ENCODE measurements at places on chromosomes 7 and 10.

DNA sequence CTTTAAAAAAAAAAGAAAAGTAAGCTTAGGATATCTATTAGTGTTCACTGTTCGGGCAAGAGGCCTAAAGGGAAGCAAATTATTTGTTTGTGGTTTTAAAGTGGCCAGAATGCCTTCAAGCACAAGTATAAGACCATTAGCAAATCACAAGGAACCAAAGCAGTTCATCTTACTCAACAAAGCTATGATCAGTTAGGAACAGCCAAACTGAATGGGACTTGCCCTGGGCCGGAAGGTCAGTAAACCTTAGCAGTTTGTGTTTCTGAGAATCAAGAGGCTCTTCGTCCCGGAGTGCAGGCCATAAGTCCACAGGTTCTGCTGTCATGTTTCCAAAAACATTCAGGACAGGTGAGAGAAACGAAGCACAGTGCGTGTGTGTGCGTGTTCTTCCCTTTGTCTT, 4.5 kb downstream of the FBXW4 start:
- no peak for DNase-seq

DNA sequence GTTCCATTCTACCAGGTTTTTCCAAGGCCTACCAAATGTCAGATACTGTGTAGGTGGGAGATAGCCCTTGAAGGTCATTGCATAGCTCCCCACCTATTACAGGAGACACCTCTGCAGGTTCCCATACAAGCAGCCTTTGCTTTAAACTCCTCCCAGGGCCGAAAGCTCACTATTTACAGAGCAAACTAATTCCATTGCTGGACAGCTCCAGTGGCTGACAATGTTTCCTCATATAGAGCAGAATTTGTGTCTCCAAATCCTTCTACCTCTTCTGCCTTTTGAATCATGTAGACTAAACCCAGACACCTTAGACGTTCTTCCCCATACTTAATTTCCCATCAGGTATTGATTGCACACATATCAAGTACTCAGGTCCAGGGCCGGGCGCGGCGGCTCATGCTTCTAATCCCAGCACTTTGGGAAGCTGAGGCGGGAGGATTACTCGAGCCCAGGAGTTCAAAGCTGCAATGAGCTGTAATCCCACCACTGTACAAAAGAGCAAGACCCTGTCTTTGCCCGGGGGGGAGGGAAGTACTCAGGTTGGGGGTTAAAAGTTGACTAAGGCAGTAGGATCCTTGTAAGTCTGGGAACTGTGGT, 2.1 kb downstream of the CNNM1 start:
- DNase-seq, result no peak

DNA sequence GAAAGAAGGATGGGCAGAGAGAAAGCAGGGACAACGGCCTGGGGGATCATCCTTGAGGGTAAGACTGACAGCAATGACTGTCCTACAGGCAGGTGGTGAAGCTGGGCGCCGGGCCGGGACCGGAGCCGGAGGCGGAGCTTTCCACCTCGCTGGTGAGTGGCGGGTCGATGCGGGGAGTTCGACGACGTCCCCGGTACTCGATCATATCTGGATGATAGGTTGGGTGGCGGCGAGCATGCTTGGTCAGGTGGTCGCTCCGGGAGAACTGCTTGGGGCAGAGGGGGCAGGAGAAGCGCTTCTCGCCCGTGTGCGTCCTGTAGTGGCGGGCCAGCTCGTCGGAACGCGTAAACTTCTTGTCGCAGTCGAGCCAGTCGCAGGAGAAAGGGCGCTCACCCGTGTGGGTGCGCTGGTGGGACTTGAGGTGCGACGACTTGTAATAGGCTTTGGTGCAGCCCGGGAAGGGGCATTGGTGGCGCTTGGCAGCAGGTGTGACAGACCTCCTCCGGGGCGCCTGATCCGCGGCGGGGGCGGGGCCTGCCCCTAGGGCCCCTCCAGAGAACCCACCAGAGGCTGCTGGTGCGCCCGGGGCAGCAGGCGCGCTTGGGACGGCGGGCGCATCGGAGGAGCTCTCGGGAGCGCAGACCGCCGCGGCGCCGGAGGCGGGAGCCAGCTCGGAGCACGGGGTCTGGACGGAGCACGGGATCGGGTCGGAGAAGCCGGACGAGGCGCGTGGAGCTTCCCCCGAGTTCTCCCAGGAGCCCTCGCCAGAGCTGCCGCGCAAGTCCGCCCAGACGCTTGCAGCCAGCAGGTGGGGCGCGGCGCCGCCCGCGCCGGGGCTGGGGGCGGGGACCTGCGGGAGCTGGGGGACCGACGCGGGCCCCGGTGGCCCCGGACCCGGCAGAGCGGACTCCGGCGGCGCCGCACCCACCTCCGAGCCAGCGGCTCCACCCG, 752 bp downstream of the KLF14 start:
- peak; percentile 33 for DNase-seq

DNA sequence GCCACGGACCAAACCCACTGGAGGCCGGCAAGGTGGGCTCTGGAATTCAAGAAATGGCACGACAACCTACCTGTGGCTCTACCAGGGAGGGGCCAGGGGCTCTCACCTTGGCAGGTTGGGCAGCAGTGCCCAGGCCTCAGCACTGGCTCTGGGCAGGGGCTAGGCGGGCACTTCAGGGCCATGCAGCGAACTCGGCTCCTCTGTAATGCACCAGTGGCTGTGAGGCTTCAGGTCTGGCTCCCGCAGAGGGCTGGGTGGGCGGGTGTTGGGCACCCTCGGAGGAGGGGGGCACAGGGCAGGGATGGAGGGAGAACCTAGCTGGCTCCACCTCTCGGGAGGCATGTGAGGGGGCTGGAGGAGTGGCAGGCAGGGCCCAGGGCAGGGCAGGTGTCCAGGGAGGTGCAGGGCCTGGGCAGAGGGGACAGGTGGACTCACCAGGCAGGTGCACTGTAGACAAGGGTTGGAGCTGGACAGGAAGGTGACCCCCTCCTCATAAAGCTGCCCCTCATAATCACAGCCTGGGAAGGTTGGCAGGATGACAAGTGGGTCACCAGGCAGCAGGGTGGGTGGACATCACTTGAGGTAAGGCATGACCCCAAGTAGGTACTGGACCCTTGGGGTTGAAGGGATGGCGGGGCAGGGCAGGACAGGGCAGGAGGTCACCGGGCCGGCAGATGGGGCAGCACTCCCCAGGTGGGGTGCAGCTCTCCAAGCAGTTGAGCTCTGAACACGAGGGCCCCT, 6.7 kb downstream of the KCP start:
- DNase-seq, result no peak

- DNase-seq, result no peak
Observed at GRCh38 chr7:54342458-54342857, 199.7 kb upstream of the VSTM2A start.

GRCh38 chr7:5528815-5529442, 105.3 kb upstream of the TNRC18 start:
- DNase-seq, result no peak

GRCh38 chr7:99791021-99791420, 7.0 kb upstream of the CYP3A4 start:
- DNase-seq, result no peak

DNA sequence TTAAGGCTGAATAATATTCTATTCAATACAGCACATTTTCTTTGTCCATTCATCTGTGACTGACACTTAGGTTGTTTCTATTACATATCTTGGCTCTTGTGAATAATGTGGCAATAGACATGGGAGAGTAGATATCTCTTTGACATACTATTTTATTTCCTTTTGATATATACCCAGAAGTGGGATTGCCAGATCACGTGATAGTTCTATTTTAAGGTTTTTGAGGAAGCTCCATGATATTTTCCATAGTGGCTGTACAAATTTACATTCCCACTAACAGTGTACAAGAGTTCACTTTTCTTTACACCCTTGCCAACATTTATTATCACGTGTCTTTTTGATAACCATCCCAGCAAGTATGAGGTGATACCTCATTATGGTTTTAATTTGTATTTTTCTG, 1114.7 kb downstream of the CNTNAP2 start:
- no peak for DNase-seq

DNA sequence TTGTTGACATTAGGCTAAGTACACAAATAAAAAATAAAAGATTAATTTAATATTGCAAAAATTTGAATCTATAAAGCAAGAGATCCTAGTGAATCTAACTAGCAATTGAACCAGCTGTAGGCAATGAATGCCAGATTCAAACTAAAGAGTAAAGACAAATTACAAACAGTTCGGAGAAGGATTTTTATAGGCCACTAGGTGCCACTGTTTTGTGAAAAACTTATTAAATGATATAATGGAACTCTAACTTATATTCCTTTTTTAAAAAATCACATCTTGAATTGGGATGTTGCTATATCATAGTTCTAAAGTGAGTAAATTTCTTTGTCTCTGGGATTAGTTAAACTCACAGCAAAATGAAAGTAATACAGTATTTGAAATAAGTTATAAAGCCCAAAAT, 39.1 kb upstream of the GNAI1 start:
- DNase-seq, result no peak

DNA sequence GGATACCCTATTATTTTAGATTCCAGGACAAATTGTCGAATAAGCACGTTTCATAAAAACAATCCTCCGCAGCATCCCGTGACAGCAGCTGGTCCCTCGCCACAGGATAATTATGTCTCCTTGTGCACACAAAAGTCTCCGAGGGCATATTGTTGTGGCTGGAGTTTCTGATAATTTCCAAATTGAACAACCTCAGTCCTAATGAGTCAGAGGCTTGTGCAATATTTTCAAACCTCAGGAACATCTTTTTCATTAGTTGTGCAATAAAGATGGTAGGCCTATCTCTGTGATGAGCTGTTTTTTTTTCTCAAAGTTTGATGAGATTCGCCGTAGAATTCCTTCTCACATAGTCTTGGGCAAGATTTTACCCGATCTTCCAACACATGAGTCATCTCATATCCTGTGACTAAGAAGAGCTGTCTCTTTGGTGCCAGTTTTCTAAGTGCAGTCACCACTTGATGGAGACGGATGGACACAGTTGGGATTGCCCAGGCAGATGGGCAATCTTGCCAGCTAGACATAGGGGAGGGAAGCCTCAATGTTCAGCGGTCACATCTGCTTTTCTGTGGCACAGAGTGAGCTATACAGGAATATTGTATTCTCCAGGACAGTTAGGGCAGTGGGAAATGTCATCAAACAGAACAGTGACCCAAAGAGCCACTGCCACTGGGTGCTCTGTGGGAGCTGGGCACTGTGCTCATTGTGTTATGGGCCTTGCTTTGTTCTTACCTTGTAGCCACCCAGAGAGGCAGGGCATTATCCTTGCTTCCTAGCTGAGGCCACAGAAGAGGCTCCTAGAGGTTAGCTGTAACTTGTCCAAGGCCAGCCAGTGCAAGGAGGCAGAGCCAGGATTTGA, 7.8 kb downstream of the HTRA1 start:
- no peak for DNase-seq

GRCh38 chr10:82245157-82245556, 370.2 kb downstream of the NRG3 start:
- no peak for DNase-seq

GRCh38 chr10:93554760-93555432, 11.6 kb upstream of the FFAR4 start:
- peak; percentile 39 for DNase-seq

DNA sequence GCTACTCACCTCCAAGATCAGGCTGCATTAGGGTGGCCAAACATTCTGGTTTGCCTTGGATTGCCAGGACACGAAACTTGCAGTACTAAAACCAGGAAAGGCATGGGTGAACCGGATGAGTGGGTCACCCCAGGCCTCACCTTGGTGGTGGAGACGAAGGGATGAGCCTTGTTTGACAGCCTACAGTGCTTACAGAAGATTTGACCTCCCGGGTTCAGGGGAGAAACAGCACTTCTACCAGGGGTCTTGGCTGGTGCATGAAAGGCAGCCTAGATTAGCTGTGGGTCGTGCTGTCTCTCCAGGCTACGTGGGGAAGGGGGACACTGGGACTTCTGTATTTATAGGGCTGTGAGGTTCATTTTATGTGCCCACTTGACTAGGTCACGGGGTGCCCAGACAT, 469.8 kb downstream of the PLXNA4 start:
- no peak for DNase-seq

GRCh38 chr10:91347529-91347928, 62.6 kb upstream of the HECTD2 start:
- DNase-seq, result no peak

- DNase-seq, result no peak
Observed at GRCh38 chr7:157658851-157659412, 322.1 kb downstream of the DNAJB6 start.

DNA sequence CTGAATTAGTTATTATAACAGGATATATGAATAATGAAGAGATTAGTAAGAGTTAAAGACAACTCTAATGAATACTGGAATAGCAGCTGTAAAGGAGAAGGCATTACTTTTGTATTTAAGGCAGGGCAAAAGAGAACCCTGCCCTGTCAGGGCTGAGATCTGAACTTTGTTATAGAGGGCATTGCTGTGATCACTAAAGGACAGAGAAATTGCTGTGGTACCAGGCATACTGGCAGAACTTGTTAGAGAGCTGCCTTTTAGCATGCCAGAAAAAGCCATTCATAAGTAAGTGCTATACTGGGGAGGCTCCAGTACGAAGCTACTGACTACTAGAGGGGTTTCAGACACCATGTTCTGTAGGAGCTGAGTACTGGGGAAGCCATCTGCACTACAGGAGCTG, 481.8 kb downstream of the SEMA3D start:
- DNase-seq, result no peak

DNA sequence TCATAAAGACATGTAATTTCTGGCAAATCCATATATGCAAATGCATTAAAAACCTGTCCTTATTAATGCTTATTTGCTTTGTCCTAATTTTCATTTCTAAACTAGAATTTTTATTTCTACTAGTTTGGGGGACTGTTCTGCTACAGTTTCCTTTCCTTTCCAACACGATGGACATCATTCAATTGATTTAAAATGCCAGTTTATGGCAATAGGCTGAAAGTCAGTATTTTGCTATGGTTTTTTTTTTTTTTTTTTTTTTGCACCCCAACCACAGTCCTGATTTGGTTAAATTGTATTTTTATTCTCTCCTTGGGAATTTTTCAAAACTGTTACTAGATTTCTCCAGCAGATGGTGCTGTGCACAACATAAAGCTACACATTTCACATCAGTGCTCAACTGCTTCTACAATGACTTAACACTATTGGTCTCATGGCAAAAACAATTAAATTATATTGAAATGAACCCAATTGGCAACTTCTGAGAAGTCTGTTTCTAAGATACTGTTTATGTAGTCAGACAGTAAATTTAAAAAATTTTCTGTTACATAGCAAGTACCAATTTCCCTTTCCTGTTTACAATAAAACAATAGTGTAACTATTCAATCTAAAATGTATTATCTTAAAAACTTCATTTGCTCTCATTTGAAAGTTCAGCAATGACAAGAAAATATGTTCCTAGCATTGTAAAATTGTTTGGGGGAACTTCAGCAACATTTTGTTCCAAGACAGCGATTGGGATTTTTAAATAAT, 193.8 kb upstream of the CCDC6 start:
- no peak for DNase-seq

- DNase-seq, result no peak
Observed at GRCh38 chr7:125423458-125424155, 494.0 kb upstream of the POT1 start.

- DNase-seq, result no peak
Observed at GRCh38 chr7:130213828-130214227, 6.2 kb downstream of the SSMEM1 start.

- DNase-seq, result no peak
Observed at GRCh38 chr7:143455491-143455890, 12.2 kb downstream of the TAS2R60 start.
